ENCODE measurements at places on chromosomes 11 and 22. TPM values are rescaled to one million over a fixed set of nuclear protein-coding genes. Genes with fewer than 3 reads are reported as not detected.

GRCh38 chr11:105960252-105961245 is 61.5 kb downstream of the MSANTD4 start:
- DNase-seq = no peak

Gene ELFN2
- polyA plus RNA-seq = 0.67 TPM

DNA sequence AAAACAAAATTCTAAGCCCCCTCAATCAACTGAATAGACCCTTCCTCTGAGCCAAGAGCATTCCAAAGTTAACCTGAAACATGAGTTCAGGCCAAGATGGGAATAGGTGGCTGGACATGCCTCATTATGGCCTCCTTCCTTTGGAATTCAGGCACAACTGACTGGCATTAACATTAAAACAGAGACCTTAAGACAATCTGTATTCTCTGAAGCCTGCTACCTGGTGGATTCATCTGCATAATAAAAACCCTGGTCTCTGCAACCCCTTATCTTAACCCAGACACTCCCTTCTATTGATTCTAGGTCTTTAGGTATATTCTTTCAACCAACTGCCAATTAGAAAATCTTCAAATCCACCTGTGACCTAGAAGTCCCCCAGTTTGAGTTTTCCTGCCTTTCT is 66.3 kb downstream of the JRKL start:
- no peak for DNase-seq

DNA sequence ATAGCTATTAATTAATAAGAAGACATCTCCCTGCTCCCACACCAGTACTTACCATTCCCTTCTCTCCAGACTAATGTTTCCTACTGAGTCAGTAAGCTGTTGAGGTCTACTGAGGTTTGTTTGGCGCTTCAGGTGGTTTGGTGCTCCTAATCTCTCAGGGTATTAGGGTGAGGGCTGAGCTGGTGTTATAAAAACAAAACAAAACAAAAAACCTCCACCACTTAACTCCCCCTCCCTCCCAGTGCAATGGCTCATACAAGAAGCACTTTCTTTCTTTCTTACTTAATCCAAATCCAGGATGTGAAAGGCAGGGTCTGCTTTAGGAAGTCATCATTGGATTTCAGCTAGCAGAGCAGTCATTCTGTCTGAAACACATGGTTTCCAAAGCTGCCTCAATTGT is 15.3 kb downstream of the CSTPP1 start:
- no peak for DNase-seq

DNA sequence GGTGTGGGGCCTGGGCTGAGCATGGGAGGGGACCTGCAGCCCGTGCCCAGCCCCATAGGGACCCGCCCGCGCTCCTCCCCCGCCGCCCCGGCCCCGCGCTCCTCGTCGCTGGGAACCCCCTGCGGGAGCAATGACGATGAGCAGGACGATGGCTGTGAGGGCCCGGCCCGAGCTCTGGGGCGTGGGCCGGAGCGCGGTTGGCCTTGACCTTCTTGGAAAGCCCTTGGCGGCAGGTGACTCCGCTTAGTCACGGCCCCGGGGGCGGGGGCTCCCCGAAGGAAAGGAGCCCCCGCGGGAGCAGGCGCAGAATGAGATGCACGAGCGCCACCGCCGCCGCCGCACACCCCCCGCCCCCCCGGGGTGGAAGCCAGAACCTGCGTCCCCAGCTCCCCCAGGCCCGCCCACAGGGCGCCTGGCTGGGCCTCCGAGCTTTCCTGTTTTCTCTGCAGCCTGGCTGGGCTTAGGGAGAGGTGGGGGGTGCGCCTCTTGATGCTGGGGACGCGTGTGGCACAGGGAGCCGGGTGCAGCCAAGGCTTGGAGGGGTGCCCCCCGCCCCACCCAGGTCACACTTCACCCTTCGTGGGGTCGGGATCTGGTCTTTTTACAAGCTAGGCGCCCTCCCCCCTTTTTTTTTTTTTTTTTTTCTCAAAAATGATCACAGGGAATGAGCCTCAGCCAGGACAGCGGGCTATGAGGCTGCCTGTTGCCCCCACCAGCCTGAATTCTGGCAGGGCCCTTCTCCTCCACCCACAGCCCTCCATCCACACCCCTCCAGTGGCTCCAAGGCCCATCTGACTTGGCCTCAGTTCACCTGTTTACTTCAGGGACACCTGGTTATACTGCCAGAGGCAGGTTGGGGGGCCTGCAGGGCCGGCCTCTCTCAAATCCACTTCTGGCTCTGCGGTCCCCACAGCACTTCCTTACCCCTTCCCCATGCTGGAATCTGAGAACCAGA is 17.9 kb downstream of the CRELD2 start:
- no peak for DNase-seq

GRCh38 chr22:27175021-27175838 is 517.8 kb downstream of the MIAT start:
- peak; percentile 15 for DNase-seq

DNA sequence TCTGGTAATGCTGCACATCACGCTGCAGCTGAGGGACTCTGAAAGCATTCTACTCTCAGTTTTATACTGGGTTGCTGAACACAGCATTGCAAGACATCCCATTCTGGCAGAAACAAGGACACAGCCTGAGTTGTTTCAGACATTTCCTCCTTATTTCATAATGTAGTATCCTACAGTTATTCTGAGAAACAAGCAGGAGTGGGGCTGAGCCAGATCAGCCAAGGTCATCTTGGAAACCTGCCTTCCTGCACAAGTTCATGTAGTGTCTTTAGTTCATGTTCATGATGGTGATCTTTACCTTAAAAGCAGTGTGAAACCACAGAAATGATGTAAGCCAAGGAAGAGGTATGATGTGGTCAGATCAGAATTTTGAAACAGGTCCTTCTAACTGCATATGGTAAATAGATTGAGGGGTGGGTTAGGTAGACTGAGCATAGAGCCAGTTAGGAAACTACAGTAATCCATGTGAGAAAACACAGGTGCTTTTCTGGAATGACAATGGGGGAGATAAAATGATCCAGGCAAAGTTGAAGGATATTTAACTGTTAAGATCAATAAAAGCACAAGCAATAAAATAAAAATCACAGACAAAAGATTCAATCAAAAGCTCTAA is 1686.8 kb downstream of the LRRC4C start:
- no peak for DNase-seq

DNA sequence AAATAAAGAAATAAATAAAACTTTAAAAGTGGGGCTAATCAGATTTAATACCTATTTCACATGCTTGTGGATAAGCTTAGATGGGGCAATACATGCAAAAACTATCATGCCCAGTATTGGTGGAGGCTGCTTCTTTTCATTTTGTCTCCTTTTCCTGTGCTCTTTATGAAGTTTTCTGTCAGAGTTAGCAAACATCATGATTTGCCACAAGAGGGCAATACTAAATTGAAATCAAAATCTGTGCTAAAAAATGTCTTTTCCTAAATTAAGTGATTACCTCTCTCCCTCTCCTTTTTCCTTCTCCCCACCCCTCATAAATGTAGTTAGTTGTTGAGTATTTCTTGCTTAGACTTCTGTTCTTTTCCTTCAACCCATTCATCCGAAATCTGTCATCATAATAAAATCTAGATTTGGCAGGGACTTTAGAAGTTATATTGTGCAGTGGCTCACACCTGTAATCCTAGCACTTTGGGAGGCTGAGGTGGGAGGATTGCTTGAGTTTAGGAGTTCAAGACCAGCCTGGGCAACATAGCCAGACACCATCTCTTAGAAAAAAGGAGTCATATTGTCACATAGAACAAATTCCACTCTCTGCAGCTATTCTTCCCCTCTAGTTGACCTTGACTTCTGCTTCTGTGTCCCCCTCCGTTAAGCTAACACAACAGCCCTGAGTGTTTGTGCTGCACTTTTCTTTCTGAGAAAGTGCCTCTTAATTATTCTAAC is 4.7 kb upstream of the ARHGAP42 start:
- no peak for DNase-seq

GRCh38 chr11:65471447-65471891 is 27.4 kb upstream of the MALAT1 start:
- DNase-seq = no peak

Gene C22orf31
- polyA plus RNA-seq = 1.1 TPM

- no peak for DNase-seq
These were observed 3.4 kb upstream of the SLC25A1 start for GRCh38 chr22:19181786-19182471.

Gene OR6A2
- polyA plus RNA-seq = not detected

- no peak for DNase-seq
These were observed 10.7 kb downstream of the PCSK7 start for GRCh38 chr11:117220999-117221774.

DNA sequence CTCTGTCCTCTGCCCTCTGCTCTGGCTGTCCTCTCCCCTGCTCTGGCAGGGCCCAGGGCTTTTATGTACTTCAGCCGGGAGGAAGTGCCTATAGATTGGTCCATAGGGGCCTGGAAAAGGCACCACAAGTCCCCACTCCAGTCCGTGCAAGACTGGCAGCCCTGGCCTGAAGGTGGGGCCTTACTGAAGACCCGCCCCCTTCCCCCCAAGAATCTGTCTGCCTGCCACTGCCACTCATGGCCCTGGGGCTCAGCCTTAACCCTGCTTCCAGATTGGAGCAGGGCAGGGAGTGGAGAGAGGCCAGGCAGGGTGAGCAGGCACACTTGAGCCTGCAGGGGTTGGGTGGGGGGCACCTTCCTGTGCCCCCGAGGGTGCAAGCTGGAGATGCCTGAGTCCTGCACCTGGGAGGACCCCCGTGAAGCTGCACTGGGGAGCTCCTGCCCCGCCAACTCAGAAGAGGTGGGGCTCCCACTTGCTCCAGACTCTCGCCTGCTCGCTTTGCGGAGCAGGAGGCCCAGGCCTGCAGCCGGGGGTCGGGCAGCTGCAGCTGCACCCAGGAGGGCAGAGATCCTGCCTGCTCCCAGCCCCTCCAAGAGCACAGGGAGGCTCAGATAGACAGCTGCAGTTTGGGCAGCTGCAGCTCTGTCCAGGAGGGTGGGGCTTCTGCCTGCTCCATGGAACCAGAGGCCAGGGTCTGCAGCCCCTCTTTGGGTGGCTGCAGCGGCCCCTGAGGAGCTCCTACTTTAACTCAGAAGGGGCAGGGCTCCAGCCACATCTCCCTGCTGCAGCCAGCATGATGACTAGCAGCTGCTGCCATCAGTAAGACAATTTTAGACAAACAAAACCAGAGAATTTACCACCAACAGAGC is 51.0 kb upstream of the SC5D start:
- DNase-seq = peak; percentile 42

DNA sequence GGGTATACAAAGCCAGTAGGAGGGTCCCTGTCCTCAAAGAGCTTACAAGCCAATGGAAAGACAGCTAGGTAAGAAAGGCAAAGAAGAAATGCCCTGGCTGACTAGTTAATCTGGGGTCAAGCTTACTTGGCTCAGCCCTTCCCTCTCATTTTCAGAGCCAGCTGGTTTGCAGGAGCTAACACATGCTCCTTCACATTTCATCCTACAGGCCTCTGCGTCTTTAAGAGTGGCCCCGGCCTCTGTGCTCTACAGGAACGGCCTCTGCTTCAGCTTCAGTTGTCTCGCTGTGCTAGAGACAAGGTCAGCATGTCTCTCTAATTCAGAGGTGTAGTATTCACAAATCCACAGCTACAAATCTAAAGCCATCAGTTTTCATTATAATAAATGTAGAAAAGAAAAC is 15.2 kb downstream of the ALKBH8 start:
- DNase-seq = no peak

- DNase-seq = no peak
These were observed 40.7 kb downstream of the LRP5 start for GRCh38 chr11:68353118-68353517.

GRCh38 chr11:123268156-123268555 is 73.1 kb upstream of the CLMP start:
- no peak for DNase-seq

GRCh38 chr11:77590194-77590782 is 535 bp downstream of the AQP11 start:
- peak; percentile 24 for DNase-seq

Gene CHKA
- 79.3 TPM for polyA plus RNA-seq

Gene KRTAP5-2
- polyA plus RNA-seq = not detected

Gene SERHL2
- 11.8 TPM for polyA plus RNA-seq

DNA sequence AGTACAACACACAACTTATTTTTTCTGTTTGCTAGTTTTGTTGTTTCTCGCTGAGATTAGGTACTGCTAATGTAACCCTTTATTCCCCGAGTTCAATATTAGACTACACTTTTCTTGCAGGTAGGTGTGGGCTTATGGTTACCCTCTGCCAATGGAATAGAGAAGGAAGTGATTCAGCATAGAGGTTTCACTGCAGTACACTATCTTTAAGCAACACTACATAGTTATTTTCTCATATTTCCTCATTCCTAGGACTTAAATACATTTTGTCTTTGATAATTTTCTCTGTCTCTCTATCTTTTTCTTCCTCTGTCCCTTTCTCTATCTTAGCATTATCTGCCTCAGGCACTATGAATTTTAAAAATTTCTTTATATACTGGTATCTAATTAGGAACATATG is 791.0 kb downstream of the FAM181B start:
- no peak for DNase-seq

GRCh38 chr11:15585602-15586331 is 471.0 kb downstream of the INSC start:
- no peak for DNase-seq

DNA sequence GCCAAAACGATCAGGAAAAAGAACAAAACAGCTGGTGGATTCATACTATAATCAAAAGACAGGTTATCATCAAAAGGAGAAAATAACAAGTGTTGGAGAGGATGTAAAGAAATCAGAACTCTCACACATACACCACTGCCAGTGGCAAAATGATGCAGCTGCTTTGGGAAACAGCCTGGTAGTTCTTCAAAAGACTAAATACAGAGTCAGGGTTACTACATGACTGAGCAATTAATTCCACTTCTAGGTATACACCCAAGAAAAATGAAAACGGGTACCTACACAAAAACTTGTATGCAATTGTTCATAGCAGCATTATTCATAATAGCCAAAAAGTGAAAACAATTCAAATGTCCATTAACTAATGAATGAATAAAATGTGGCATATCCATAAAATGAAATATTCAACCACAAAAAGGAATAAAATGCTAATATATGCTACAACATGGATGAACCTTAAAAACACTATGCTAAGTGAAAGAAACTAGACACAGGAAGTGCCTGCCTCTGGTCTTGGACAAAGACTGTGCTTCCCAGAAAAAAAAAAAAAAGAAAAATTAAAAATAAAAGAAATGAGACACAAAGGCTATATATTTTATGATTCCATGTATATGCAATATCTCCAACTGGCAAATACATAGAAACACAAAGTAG is 8.3 kb downstream of the UEVLD start:
- DNase-seq = no peak

- DNase-seq = no peak
These were observed 817 bp upstream of the IFITM5 start for GRCh38 chr11:299951-300735.

Gene CATSPERZ
- polyA plus RNA-seq = not detected

- no peak for DNase-seq
These were observed 595.0 kb upstream of the LRRC4C start for GRCh38 chr11:42054351-42054900.

- no peak for DNase-seq
These were observed 54.5 kb downstream of the SC5D start for GRCh38 chr11:121347094-121347493.
